ENCODE measurements at places on chromosomes 11 and 22. TPM values are rescaled to one million over a fixed set of nuclear protein-coding genes. Genes with fewer than 3 reads are reported as not detected.

GRCh38 chr11:27004103-27004502 is 10.2 kb downstream of the FIBIN start:
- DNase-seq = no peak

DNA sequence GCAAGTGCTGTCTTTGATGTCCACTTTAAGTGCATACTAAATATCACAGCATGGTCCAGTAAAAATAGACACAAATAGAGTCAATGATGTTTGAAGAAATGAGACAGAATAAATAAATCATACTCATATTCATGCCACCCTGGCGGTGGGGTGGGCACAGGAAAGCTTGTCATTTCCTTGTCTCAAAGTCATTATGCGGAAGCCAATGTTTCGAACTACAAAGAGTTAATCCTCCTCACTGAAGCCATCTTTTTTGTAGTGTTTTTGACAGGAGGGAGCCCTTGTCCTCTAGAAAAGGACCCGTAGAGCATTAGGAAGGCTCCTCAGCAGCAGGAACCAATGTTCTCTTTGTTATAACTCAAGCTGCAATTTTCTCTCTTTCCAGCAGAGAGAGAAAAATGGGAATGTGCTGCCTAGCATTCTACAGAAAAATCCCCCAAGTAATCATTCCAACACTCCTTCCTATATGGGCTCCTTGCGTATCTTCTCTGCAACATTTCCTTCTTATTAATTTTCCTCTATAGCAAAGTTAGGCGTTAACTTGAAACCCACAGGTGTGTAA is 30.6 kb downstream of the SC5D start:
- no peak for DNase-seq

GRCh38 chr11:28529540-28530410 is 421.6 kb downstream of the METTL15 start:
- peak; percentile 7 for DNase-seq

GRCh38 chr11:111379602-111380136 is 594 bp upstream of the POU2AF1 start:
- DNase-seq = no peak

Gene NR1H3
- 8.4 TPM for total RNA-seq

Measured in activated CD4-positive, alpha-beta T cell treated with anti-CD3 and anti-CD28 coated beads, Interleukin-2, amount 10 ng/mL, durations not matched to agents 7 days and 5 days (primary cell).